Prostate gland (tissue), 2 donors: ENCODE measurements at places on chromosomes 6 and 20.
A peak's percentile ranks its signal among the peaks of the same experiment; 100 is the strongest.

- no peak for DNase-seq
Observed at GRCh38 chr20:49705358-49705757, 8.3 kb downstream of the B4GALT5 start.

- DNase-seq = no peak
Observed at GRCh38 chr6:170227521-170227983, 63.3 kb downstream of the DLL1 start.

DNA sequence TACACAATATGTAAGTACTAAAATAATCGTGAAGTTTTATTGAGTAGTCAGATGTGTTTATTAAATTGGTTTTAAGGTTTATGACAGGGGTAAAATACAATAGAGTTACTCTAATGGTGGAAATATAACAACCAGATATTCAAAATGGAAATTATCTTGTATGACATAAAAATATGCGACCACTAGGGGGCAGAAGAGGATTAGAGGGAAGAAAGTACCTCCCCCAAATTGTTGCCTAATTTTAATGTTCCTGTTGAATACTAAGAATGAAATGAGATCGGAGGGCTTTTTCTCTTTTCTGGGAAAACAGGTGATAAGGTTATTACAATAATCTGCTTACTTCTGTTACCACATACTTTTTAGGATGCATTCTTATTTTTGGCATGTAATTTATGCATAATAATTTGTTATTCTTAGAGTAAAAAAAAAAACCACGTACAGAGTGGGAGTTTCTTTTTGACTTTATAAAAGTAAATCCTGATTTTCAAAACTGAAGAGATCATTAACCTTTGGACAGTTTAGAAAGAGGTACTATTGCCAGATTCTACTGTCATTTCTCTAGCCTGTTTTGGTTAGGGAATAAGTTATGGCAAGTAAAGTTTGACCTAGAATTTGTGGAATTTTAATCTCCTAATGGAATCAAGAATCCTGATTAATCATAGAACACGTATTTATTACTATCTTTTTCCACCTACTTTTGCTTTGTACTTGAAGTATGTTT lies 159.2 kb downstream of the CD109 start:
- peak; percentile 20 for DNase-seq

DNA sequence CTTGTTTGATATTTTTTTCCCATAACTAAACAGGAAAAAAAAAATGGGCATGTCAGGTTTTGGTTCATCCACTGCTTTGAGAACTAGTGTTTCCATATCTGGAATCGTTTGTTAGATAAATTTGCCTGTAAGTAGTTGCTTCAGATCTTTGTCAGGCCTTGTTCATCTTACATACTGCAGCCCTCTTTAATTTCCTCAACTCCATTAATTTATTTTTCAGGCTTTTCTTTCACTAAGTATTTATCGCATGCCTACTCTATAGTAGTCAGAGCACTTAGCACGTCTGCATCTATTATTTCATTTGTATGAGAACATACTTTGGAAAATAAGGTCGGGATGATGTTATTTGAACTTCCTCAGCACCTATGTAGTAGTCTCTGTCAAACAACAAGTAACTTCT lies 80.9 kb downstream of the CAP2 start:
- DNase-seq = no peak

GRCh38 chr6:25756382-25757363 lies 2.1 kb downstream of the SLC17A4 start:
- DNase-seq = no peak

DNA sequence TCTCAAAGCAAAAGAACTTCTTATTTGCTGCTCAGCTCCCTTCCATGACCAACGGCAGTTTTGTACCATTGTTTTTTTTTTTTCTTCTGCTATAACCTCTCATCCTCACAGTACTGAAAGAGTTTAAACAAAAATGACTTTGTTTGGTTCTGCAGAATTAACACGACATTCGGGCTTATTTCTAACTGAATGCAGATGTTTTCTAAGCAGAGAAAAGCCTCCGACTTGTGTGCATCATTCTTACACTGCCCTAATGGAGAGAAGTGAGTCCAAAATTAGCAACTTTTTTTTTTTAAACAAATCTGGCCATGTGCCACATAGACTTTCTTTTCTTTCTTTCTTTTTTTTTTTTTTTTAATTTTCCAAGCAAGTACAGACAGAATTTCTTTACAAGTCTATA lies 382.7 kb downstream of the HDGFL1 start:
- DNase-seq = no peak

DNA sequence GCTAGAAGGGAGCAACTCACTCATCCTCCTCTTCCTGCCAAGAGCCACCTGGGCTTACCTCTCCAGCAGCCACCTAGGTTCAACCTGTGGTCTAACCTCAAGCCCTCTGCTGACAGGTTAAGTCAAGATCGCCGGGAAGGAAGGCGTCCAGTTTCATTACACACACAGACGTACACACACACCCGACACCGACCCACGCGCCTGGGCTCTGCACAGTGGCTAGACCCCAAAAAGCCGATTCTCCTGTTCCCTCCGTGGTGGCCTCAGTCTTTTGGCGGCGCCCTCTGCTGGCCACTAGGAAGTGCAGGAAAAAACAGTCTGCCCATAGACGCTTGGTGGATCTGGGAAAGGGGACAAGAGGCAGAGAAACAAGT lies 52.8 kb downstream of the MRPL14 start:
- DNase-seq = peak; percentile 52

GRCh38 chr6:13453771-13454251 lies 33.6 kb downstream of the GFOD1 start:
- DNase-seq = no peak

DNA sequence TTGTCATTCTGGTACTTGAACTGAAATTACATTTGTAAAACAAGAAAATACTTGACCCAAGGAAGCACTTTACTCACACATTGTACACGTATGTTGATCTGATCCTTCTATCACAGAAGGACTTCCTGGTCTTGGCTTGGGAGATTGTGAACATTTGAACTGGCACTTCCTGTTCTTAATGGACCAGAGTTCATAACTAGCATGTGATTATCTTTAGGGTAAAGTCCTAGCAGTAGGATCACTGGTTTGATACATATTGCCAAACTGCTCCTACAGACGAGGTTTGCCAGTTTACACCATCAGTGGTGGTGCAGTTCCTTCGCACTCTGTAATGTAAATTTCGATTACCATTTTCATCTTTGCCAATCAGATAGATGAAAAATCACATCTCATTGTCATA lies 12.7 kb downstream of the HECA start:
- DNase-seq = no peak

GRCh38 chr6:10694302-10695085 lies at the start of the genes C6orf52 and PAK1IP1:
C6orf52 (minus strand) TSS chr6:10694616; CDS start chr6:10687550, 7,066 bp downstream.
PAK1IP1 (plus strand) TSS chr6:10694972; CDS start chr6:10694986, 14 bp downstream.
- peak; percentile 94 for DNase-seq

DNA sequence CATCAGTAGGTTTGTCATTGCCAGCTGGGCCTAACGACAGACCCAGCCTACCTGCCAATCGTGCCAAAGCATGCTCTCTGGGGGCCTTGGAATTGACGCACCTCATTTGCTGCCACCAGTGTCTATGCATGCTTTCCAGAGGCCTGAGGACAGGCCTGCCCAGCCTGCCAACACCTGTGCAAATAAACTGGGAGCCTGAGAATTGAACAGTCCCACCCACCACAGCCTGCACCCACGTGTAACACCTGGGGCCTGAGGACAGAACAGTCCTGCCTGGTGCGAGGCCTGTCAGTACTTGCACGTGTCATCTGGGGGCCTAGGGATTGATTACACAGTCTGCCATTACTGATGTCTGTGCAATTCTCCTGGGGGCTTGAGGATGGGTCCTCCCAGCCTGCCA lies 6.2 kb upstream of the RNF217 start:
- DNase-seq = no peak

- no peak for DNase-seq
Observed at GRCh38 chr20:22626496-22626895, 42.1 kb upstream of the FOXA2 start.

DNA sequence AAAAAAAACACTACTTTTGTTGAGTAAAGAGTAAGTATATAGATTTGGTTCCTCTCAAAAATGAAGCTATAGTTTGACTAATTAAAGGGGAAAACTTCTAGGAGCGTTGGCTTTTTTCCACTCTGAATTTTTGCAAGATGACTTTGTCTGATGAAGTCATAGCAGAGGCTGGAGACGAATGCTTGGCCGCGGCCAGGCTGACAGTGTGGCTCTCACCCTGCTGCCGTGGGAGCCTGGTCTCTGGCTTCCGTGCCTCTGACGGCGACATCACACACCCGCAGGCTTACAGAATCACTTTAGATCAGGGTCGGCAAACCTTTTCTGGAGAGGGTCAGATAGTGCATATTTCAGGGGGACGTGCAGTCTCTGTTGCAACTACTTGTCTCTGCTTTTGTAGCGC lies 145.0 kb downstream of the PHACTR3 start:
- no peak for DNase-seq

DNA sequence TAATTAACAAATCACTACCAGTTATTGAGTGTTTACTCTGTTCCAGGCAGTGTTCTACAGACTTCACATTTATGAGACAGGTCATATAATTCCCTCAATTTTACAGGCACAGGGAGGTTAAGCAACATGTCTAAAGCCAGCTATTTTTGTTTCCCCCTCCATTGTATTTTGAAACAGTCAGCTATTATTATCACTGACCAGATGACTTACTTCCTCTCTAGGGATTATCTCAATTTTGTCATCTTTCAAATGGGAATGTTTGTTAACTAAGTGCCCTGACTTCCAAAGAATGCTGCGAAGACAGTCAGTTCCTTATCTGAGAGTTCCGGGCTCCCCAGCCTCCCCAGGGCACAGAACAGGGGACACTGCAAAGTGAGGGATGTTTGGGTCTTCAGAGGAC lies 5.6 kb upstream of the CNPY3 start:
- DNase-seq = no peak

GRCh38 chr6:168400037-168400436 lies 40.9 kb upstream of the SMOC2 start:
- no peak for DNase-seq

DNA sequence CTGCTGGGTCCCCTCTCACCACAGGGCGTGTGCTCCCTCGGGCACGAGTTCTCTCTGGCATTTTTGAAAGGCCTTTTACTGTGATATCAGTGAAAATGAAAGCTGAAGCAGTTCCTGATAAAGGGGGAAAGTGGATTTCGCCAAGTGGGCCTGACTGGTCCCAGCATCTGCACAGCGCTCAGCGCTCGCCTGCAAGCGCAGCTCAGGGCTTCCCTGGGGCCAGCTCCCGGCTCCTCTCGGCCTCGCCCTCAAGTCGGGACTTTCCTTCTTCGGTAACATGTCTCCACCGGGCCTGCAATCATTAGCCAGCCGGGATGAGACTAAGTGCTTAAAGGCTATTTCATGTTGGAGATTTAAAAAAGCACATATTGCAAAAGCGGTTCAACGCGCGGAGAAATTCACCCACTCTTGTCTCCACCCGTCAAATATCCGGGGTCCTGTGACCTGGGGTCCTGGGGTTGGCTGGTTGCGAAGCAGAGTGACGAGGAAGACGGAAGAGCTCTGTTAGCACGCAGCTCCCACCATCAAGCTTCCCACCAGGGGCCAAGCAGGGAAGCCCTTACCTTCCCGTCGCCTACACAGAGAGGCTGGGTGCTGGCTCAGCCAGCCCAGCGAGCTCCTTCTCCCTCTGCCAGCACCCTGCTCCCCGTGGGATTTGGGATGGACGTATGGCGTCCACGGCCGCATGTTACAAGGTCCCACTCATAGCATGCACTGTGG lies 114.1 kb downstream of the SMOC2 start:
- no peak for DNase-seq

- DNase-seq = no peak
Observed at GRCh38 chr20:62782893-62783278, 13.4 kb upstream of the MRGBP start.

GRCh38 chr6:116136933-116137340 lies 11.0 kb upstream of the COL10A1 start:
- no peak for DNase-seq

DNA sequence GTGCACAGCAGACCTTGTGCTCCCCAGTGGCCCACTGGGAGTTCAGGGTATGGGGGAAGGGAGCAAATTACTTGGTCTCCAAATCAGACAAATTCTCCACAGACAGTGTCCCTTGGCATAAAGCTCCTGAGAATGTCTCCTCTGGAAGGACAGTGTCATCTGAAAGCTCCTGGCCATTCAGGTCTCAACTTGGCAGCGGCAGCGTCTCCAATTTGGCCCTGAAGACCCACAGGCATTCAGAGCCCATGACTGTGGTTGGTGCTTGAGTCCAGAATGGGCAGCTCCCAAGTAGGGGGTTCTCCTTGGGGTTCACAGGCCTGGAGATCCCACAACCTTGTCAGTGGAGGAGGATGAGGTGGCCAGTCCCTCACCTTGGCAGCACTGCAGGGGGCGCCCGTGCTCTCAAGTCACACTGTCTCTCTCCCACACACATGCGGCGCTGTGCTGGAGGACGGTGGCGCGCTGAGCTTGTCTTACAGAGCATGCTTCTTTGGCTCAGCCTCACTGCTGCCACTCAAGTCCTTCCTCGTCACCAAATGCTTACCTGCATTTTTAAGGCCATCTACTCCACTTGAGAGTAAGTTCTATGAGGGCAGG lies 20.7 kb downstream of the DYNLRB1 start:
- DNase-seq = no peak

DNA sequence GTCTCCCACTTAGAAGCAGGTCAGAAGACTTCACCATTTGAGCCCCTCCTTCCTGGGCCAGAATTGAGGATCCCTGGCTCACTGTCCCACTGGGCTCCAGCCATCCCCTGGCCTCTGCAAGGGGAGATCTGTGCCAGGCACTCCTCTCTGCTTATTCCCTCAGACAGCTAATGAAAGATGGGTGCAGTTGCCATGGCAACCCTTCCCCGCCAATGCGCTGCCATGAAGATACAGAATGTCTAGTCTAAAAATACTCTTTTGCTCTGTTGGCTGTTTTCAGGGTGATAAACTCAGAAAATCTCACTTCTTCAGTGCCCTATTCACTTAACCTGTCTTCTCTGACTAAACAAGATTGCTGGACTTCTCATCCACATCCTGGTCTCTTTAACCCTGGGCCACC lies 13.6 kb upstream of the TTLL2 start:
- DNase-seq = no peak

- DNase-seq = no peak
Observed at GRCh38 chr6:105892577-105893262, 193.4 kb upstream of the PRDM1 start.

DNA sequence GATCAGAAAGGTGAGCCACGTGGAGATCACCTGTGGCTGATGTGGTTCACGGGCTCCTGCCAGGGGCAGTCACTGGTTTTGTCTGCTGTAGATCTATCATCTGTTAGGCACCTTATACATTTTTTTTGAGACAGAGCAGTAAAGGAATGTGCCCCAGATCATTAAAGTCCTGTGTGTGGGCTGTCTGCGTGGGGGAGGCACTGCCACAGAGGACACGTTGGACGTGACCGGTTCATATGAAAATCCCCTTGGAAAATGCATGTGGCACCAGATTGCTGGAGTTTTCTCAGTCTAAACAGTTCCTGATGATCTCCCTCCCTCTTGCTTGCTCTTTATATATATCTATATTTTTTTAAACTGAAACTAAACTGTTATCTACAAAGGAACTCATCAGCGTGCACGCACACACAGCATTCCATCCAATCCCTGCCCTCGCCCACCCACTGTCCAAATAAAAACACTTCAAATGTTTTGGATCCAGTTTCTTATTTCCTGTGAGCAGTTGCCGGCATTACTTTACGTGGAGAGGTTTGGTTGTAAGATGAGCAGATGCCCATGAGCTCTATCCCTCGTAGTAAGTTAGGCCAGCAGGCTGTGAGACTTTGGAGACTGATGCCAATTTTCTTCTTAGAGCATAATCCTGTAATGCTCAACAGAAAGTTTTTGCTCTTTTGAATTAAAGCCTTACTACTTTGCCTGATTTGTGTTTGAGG lies 161.6 kb upstream of the EXOC2 start:
- DNase-seq = no peak

GRCh38 chr6:136534268-136534667 lies 16.0 kb downstream of the MAP7 start:
- DNase-seq = no peak
